ENCODE measurements at places on chromosomes 2 and 18.

- DNase-seq: no peak
Observed at GRCh38 chr2:45617496-45617895, 6.4 kb upstream of the SRBD1 start.

- no peak for DNase-seq
Observed at GRCh38 chr2:46885376-46885775, 30.2 kb downstream of the MCFD2 start.

DNA sequence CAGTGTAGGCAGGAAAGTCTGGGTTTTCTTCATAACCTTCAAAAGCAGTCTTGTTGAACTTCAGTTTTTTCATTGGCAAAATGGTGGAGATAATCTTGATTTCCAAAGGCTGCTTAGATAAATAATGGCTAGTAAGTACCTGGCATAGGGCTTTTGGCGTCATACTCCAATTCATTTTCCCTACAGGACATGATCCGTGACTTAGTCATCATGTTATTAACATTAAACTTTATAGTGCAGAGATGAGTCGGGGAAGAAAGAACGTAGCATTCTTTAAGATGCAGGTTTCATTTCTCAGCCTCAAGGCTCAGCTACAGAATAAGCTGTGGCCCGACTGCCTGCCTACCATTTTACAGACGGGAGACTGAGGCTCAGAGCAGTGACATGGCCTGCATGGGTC lies 64.0 kb downstream of the RALBP1 start:
- DNase-seq: no peak

DNA sequence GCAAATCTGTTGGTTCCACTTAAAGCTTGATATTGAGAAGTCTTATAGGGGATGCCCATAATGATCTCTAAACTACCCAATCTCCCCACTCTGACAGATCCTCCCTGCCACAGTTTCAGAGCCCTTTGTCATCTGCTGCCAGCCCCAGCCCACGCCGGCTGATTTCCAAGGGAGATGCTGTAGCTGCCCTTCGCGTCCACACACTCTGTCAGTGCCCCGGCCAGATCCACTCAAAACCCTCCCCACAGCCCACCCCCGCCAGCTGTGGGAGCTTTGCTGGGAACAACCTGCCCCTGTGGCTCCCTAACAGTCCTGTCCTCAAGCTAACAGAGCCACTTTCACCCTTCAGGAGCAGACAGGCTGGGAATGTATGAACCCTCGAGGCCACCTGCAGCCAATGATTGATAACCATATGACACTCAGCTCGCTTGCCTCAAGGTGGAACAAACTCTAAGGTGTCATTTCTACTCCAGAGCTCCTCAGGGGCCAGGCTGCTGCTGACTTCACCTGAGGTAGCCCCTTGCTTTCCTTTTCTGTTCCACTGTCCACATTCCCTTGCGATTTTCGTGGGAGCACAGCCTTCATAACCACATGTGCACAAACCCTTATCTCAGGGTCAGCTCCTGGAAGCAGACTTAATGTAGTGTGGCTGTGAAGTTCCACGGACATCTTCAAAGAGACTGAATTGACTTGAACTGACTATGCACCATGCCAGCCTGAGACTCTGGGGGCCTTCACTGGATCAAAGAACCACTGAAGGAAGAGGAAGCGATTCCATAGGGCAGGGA lies 92.6 kb upstream of the LGALSL start:
- no peak for DNase-seq

DNA sequence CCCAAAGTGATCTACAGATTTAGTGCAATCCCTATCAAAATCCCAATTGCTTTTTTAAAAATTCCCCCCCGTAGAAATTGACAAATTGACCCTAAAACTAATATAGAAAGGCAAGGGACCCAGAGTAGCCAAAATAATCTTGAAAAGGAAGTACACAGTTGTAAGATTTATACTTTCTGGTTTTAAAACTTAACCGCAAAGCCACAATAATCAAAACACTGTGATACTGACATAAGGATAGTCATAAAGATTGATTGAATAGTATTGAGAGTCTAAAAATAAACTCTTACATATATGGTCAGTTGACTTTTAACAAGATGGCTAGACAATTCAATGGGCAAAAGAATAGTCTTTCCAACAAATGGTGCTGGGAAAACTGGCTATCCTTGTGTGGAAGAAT lies 58.7 kb upstream of the GAREM2 start:
- DNase-seq: no peak

Measured in NCI-H345 (cell line).